ENCODE measurements at places on chromosomes 7 and 10. TPM values are rescaled to one million over a fixed set of nuclear protein-coding genes. Genes with fewer than 3 reads are reported as not detected.

The NRCAM gene
- 0.05 TPM for total RNA-seq

DNA sequence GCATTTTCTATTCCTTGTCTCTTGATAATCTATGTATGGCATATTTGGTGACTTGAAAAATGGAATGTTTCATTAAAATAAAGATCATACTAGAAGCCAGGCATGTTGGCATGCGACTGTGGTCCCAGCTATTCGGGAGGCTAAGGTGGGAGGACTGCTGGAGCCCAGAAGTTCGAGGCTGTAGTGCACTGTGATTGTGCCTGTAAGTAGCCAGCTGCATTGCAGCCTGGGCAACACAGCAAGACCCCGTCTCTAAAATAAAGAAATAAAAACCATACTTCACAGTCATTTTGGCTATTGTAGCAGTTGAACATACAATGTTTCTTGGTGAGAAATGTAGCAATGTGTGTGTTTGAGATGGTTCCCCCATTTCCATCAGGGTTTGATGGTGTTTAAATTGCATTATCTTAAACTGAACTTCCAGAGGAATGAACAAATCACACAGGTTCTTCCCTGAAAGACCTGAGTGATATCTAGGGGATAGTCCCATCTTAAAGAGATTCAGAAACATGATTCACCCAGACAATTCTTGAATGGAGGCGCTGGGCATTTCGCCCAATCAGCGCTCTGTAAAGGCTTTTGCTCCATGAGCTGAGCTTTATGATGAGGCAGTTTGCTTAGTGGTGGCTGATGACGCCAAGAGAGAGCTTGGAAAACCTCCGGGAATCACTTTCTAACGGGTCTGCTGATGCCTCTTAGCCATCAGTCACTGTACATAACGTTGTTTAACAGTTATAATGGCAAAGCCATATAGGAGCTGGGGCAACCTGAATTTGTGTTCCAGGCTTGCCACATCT, 19.4 kb upstream of the BTBD16 start:
- H3K27ac ChIP-seq, result no peak overlapping the region
- peaks cover 3% of the 10 kb centered on the region for H3K27me3 ChIP-seq
- no peaks in the 10 kb centered on the region for H3K4me1 ChIP-seq
- no peaks in the 10 kb centered on the region for H3K36me3 ChIP-seq
- DNase-seq, result no peak

The MBL2 gene
- not detected for total RNA-seq

The PTF1A gene
- not detected for total RNA-seq

The UPK3B gene
- total RNA-seq, result 0.92 TPM

- no peaks in the 10 kb centered on the region for H3K27me3 ChIP-seq
- H3K36me3 ChIP-seq, result no peaks in the 10 kb centered on the region
- DNase-seq, result no peak
- H3K4me1 ChIP-seq, result peaks cover 6% of the 10 kb centered on the region
These were observed 116.3 kb upstream of the GDF10 start for GRCh38 chr10:47183704-47184041.

DNA sequence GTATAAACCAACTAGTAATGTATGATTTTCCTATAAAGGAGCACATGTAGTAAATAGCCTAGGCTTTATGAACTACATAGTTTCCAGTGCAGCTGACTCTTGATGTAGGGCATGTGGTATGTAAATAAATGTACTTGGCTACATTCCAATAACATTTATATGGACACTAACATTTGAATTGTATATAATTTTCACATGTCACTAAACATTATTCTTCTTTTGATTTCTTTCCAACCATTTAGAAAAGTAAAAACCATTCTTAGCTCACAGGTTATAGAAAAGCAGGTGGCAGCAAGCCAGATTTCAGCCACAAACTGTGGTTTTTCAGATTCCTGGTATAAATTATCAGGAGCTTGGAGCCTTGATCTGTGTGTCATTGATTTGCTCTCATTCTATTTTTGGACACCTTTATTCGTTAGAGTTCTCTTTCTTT, 1182.0 kb downstream of the CNTNAP2 start:
- no peaks in the 10 kb centered on the region for H3K36me3 ChIP-seq
- H3K4me3 ChIP-seq, result no peak overlapping the region

DNA sequence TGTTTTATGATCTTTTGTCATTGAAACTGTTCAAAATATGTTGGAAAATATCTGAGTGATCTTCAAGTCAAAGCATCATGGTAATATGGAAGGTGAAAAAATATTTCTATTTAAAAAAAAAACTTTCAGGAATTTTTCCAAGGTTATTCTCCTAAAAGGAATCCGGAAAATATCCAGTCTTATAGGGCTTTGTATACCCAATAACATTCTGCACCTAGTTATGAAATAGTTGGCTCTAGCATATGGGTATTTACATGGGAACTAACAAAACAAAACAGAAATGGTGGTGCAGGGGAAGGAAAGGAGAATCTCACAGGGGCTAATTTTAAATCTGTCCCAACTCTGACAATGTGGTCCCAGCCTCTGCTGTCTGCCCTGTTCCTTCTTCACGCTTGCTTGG, 167.1 kb upstream of the RHEB start:
- H3K36me3 ChIP-seq, result no peaks in the 10 kb centered on the region
- H3K27ac ChIP-seq, result no peak overlapping the region
- no peaks in the 10 kb centered on the region for H3K27me3 ChIP-seq

DNA sequence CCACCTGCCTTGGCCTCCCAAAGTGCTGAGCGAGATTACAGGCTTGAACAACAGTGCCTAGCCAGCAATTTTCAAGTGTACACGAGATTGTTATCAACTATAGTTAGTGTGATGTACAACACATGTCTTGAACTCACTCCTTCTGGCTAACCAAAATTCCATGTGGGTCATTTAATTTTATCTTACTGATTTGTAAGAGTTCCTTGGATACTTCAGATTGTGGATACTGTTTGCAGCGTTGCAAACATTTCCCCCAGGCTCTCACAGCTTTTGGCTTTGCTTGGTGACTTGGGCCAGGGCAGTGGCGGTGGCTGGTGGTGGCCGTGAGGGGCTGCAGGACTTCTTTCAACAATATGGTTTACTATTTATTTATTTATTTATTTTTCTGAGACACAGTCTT, 8.5 kb upstream of the TMEM270 start:
- H3K4me1 ChIP-seq, result peaks cover 24% of the 10 kb centered on the region
- no peak overlapping the region for H3K27ac ChIP-seq
- H3K27me3 ChIP-seq, result peaks cover 18% of the 10 kb centered on the region
- no peaks in the 10 kb centered on the region for H3K36me3 ChIP-seq
- no peak overlapping the region for H3K4me3 ChIP-seq

GRCh38 chr7:22296916-22297315, 60.0 kb downstream of the RAPGEF5 start:
- H3K27me3 ChIP-seq, result peaks cover 36% of the 10 kb centered on the region
- no peak for DNase-seq
- no peak overlapping the region for H3K27ac ChIP-seq
- peaks cover 17% of the 10 kb centered on the region for H3K4me1 ChIP-seq

- DNase-seq, result no peak
- peaks cover 17% of the 10 kb centered on the region for H3K4me1 ChIP-seq
- no peaks in the 10 kb centered on the region for H3K36me3 ChIP-seq
- H3K4me3 ChIP-seq, result no peak overlapping the region
- H3K27me3 ChIP-seq, result no peaks in the 10 kb centered on the region
These were observed 18.3 kb downstream of the ZFAND2A start for GRCh38 chr7:1141651-1142050.

DNA sequence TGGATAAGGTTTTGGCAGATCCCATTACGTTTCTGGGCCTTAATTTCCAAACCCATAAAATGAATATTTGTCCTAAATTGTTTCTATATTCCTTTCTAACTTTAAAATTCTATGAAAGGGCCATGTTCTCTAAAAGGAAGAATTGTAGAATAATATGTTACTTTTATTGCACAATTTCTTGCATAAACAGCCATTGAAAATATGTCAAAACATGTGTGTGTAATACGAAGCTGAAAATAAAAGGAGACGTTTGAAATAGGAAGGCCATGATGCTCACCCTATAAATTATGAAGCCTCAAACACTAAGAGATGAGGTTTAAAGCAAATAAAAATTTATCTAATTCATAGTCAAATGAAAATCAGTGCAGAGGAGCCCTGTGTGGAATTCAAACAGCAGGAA, 145.0 kb upstream of the LRRTM3 start:
- H3K36me3 ChIP-seq, result no peaks in the 10 kb centered on the region
- no peaks in the 10 kb centered on the region for H3K27me3 ChIP-seq

GRCh38 chr10:87862679-87863052, 667 bp downstream of the KLLN start:
- H3K27ac ChIP-seq, result peak overlapping the region; percentile 94
- peak; percentile 81 for DNase-seq

DNA sequence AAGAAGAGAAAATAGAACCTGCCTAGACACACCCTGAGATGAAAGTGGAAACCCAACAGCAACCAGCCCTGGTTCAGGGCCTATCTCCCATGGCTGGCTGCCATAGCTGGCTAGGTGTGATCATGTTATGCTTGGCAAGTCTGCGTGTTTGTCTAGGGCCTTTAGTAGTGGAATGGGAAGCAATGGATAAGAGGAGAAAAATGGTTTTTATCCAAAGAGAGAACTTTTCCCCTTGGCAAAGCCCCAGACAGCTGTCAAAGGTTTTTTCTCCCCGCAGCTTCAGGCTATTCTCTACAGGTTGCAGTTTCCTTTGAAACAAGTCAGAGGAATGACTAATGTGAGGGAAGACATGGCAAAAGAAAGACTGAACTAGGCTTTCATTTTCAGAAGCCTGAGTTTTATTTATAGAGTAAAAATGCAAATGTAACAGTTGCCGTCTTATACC, 161.5 kb downstream of the SEMA3D start:
- peaks cover under 1% of the 10 kb centered on the region for H3K27me3 ChIP-seq
- H3K4me1 ChIP-seq, result no peaks in the 10 kb centered on the region
- no peaks in the 10 kb centered on the region for H3K36me3 ChIP-seq
- no peak for DNase-seq

The PRLHR gene
- not detected for total RNA-seq

The ADRB1 gene
- 0.29 TPM for total RNA-seq

GRCh38 chr10:32373031-32373430, 26.1 kb upstream of the EPC1 start:
- no peak overlapping the region for H3K27ac ChIP-seq
- H3K27me3 ChIP-seq, result no peaks in the 10 kb centered on the region
- no peak overlapping the region for H3K4me3 ChIP-seq
- DNase-seq, result no peak
- H3K4me1 ChIP-seq, result peaks cover 22% of the 10 kb centered on the region

DNA sequence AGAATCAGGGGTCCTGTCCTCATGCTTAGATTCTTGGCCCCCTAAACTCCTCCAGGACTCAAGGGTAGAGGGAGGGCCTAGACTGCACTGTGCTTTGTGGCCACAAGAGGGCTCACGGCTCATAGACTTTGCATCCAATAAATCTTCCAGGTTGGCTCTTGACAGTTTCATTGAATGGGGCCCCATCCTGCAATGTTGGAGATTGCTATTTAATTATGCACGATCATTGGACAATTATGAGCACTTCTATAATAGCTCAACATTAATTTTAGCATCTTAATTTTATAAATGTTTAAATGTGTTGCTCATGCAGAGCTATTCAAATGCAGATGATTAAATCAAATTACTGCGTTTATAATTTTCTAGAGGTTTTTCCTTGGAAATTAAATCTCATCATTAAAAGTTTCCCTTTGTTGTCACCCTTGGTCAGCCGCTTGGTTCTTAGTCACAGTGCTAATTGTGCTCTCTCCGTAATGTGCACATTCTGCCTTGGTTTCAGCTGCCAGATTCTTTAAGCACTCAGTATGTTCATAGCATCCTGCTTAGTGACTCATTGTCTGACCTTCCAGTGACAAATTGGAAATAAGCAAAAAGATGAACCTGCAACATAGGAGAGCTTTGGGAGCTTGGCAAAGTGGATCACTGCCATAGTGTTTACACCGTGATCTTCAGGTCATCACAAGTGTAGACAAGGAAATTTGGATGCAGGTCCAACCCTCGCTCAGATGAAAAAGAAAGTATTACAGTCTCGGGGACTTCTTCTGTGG, 33.4 kb upstream of the PLPP4 start:
- H3K27ac ChIP-seq, result no peak overlapping the region
- H3K27me3 ChIP-seq, result no peaks in the 10 kb centered on the region
- no peak overlapping the region for H3K4me3 ChIP-seq
- no peaks in the 10 kb centered on the region for H3K36me3 ChIP-seq
- no peaks in the 10 kb centered on the region for H3K4me1 ChIP-seq

DNA sequence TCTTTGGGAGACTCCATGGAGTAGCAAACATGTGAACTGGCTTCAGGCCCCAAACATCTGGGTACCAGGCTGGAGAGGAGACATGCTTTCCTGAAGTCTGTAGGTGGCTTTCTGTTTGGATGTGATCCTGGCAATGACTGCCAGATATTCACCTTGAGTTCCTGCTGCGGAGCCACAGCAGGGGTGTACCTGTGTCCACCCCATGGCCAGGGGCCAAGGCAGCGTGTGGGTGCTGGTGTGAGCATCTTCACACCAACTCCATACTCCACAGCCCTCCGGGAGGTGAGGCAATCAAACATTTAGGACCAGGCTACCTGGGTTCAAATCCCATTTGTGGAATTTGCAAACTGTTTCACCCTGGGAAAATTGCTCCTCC, 113.0 kb downstream of the ADCY1 start:
- H3K36me3 ChIP-seq, result no peaks in the 10 kb centered on the region
- no peak for DNase-seq
- no peak overlapping the region for H3K27ac ChIP-seq

- no peaks in the 10 kb centered on the region for H3K36me3 ChIP-seq
- H3K27ac ChIP-seq, result no peak overlapping the region
- H3K4me3 ChIP-seq, result no peak overlapping the region
These were observed 424.3 kb downstream of the RPS24 start for GRCh38 chr10:78457804-78458482.

DNA sequence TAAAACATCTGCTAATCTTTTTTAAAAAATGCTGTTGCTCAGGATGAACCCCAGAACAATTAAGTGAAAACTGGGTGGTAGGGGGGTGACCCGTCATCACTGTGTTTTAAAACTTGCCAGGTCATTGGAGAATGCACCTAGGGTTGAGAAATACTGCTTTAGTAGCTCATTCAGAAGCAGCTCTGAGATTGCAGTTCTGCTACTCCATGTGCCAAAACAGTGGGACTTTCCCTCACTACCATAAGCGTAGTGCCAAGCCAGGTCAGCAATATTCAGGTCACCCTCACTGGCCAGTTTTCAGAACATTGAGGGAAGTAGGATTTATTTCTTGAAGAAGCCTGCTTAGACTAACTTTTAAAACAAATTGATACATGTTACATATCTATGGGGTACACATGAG, 5.2 kb downstream of the STEAP2 start:
- no peaks in the 10 kb centered on the region for H3K4me1 ChIP-seq
- no peak for DNase-seq
- H3K4me3 ChIP-seq, result no peak overlapping the region
- H3K27me3 ChIP-seq, result peaks cover 17% of the 10 kb centered on the region

The GIMAP1 gene
- 20.2 TPM for total RNA-seq

GRCh38 chr10:74058658-74059057, 60.7 kb downstream of the VCL start:
- H3K36me3 ChIP-seq, result peaks cover 9% of the 10 kb centered on the region
- H3K4me1 ChIP-seq, result peaks cover 42% of the 10 kb centered on the region
- no peak overlapping the region for H3K4me3 ChIP-seq
- peak; percentile 42 for DNase-seq

DNA sequence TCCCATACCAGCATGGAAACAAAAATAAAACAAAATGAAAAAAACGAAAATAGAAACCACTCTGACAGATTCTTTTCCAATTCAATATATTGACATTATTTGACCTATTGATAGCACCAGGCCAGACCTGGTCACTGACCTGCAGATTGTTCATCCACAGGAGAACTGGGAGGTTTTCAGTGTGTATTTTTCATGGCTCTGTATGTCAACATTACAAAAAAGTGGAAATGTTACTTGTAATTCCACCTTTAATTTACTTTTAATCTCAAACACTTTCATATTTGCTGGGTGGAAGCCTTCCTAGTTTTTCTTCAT, 2.9 kb downstream of the HKDC1 start:
- H3K27ac ChIP-seq, result peak overlapping the region; percentile 95
- peaks cover 57% of the 10 kb centered on the region for H3K4me1 ChIP-seq
- H3K36me3 ChIP-seq, result no peaks in the 10 kb centered on the region
- no peak for DNase-seq
- H3K27me3 ChIP-seq, result no peaks in the 10 kb centered on the region

- no peak overlapping the region for H3K4me3 ChIP-seq
- no peaks in the 10 kb centered on the region for H3K4me1 ChIP-seq
These were observed 35.5 kb upstream of the CALN1 start for GRCh38 chr7:72447465-72448204.

Data from activated CD8-positive, alpha-beta T cell treated with anti-CD3 and anti-CD28 coated beads, Interleukin-2, amount 10 ng/mL, durations not matched to agents 7 days and 5 days (primary cell).